ENCODE measurements at places on chromosomes 7 and 10.

GRCh38 chr10:24256619-24257107 is 47.7 kb downstream of the KIAA1217 start:
- no peak overlapping the region for H3K4me3 ChIP-seq
- H3K27ac ChIP-seq, result no peak overlapping the region
- H3K36me3 ChIP-seq, result no peaks in the 10 kb centered on the region
- no peaks in the 10 kb centered on the region for H3K4me1 ChIP-seq
- no peaks in the 10 kb centered on the region for H3K27me3 ChIP-seq
- DNase-seq, result no peak

DNA sequence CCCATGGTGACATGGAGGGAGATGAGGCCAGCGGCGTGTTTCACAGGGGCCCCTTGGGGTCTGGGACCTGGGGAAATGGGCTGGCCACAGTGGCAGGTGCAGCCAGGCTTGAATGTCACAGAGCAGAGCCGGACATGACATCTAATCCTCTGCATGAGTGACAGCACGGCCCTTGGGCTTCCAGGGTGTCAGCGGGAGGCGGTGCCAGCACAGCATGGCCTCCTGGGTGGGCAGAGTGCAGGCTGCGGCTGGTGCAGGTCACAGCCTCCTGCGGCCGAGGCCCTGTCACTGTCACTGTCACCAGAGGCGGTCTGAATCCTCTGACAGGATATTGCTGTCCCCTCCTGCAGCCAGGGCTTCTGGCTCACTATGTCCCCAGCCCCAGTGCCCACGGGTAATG is 18.2 kb downstream of the BHLHA15 start:
- H3K4me3 ChIP-seq, result no peak overlapping the region
- peaks cover 21% of the 10 kb centered on the region for H3K36me3 ChIP-seq
- no peaks in the 10 kb centered on the region for H3K4me1 ChIP-seq
- H3K27ac ChIP-seq, result no peak overlapping the region

DNA sequence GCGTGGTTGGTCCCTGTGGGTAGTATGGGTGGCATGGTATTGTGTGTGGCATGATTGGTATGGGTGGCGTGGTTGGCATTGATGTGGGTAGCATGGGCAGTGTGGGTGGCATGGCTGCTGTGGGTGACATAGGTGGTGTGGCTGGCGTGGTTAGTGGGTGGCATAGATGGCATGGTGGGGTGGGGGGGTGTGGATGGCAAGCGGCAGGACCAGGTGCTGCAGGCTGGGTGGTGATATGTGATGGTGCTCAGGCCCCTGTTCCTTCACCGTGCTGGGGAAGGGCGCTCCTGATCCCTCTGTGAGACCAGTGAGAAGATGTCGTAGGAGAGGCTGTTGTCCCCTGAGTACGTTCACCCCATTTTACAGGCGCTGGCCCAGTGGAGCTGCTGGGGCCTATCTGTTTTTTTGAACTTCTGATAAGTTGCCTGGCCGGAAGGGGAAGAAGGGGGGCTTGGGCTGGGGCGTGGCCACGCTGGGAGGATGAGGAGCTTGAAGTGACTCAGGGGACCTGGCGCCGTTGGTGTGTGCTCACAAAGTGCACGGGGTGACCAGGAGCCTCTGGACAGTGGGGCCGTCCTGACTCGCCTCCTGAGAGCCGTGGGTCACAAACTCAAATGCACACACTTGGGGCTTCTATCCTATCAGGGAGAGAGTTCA is 17.5 kb downstream of the INPP5A start:
- H3K4me3 ChIP-seq, result no peak overlapping the region
- H3K36me3 ChIP-seq, result peaks cover 3% of the 10 kb centered on the region
- peaks cover 24% of the 10 kb centered on the region for H3K4me1 ChIP-seq
- DNase-seq, result peak; percentile 28
- no peak overlapping the region for H3K27ac ChIP-seq

GRCh38 chr7:44279286-44279685 is 46.1 kb downstream of the CAMK2B start:
- H3K27ac ChIP-seq, result no peak overlapping the region
- H3K27me3 ChIP-seq, result peaks cover 4% of the 10 kb centered on the region
- no peaks in the 10 kb centered on the region for H3K36me3 ChIP-seq
- DNase-seq, result no peak
- H3K4me3 ChIP-seq, result no peak overlapping the region

DNA sequence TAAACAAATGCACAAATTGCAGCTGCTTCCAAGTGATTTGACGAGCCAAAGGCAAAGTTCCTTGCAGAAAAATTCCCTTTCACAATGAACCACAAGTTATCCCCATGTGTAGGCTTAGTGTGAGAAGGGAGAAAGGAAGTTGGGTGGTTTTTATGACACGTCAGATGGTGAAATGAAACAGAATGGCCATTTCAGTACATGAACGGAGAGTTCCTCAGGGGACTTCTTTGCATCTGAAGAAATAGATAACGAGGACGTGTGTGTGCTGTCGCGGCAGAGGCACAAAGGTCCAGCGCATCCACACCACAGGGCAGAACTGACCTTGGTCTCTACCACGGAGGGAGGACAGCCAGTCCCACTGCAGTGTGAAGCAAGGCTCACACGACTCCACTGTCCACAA is 135.9 kb downstream of the PAXIP1 start:
- H3K4me3 ChIP-seq, result no peak overlapping the region
- H3K27me3 ChIP-seq, result peaks cover 82% of the 10 kb centered on the region
- H3K4me1 ChIP-seq, result no peaks in the 10 kb centered on the region
- no peak for DNase-seq

- H3K4me1 ChIP-seq, result no peaks in the 10 kb centered on the region
- no peak for DNase-seq
- H3K36me3 ChIP-seq, result peaks cover 6% of the 10 kb centered on the region
Measured at GRCh38 chr7:15764010-15764409, 77.5 kb upstream of the MEOX2 start.

DNA sequence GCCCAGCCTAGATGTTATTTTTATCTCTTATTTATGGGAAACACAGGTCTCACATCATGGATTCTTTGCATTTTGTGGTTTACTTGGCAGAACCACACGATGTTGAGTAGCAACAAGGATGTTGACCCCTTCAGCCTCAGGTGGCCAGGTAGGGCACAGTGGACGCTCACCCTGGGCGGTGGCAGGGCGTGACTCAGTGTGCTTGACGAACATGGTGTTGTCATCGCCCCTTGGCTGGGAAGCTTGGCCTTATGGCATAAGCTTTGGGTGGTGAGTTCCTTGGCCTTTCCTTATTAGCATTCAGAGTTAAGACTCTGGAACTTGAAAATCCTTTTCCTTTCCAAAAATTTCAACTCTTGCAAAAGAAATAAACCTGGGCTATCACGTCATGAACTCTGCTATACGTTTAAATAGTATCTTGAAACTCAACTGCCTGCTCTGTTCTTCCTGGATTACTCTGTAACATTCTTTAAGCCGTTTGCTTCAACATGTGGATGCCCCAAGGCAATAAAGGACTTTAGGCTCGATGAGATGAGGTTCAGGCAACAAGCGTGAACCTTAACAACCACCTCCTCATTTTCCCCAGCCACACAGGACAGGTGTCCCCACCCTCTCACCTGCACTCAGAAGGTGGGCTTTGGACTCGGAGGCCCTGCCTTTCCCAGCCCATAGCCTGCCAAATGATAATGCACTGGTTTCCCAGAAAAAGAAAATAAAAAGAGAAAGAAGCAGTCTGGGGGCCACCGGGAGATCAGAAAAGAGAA is 22.5 kb upstream of the ECHDC3 start:
- H3K27ac ChIP-seq, result no peak overlapping the region
- DNase-seq, result no peak
- no peak overlapping the region for H3K4me3 ChIP-seq
- H3K4me1 ChIP-seq, result peaks cover 4% of the 10 kb centered on the region
- H3K36me3 ChIP-seq, result no peaks in the 10 kb centered on the region
- H3K27me3 ChIP-seq, result peaks cover 60% of the 10 kb centered on the region

DNA sequence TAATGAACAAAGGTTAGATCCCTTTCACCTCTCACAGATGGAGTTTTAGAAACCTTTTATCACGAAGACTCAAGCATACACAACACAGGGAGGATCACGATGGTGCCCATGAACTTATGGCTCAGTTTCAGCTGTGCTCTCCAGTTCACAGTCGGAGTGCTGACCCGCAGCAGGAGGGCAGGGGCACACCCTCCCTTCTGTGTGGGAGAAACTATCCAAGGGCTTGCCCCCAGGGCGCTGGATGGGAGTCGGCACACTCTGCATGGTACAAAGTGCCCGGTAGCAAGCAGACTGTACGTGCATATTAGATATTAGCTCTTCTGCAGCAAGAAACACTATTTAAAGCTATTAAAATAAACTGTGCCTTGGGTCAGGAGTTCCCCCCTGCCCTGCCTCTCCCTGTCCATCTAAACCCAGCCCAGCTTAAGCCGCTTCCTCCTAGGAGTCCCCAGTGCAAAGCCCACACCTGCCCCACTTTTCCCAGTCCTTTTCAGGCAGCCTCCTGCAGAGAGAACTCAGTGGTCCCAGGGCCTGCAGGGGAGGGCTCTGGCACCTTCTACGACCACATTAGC is 76.5 kb downstream of the CHST15 start:
- H3K4me1 ChIP-seq, result peaks cover 2% of the 10 kb centered on the region
- peaks cover 3% of the 10 kb centered on the region for H3K36me3 ChIP-seq
- H3K27me3 ChIP-seq, result peaks cover 32% of the 10 kb centered on the region
- no peak for DNase-seq
- no peak overlapping the region for H3K4me3 ChIP-seq

GRCh38 chr10:19579761-19580545 is 236.3 kb upstream of the PLXDC2 start:
- no peak overlapping the region for H3K4me3 ChIP-seq
- no peak for DNase-seq
- no peaks in the 10 kb centered on the region for H3K4me1 ChIP-seq
- no peaks in the 10 kb centered on the region for H3K36me3 ChIP-seq
- H3K27me3 ChIP-seq, result no peaks in the 10 kb centered on the region
- H3K27ac ChIP-seq, result no peak overlapping the region

DNA sequence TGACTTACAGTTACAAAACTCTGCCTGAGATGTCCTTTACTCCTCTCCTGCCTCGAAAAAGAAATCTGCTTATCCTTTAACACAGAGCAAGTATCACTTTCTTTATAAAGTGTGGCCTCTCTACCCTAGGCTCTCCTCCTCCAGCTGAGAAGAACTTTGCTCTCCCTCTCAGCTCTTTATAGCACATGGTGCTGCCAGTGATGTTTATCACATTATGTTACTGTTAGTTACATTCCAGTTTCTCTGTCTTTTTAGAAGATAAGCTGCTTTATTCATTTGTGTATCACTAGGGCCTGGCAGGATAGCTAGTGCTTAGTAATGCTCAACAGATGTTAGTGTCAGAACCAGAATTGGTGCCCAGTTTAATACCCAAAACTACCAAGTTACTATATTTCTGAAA is 41.1 kb upstream of the TMEM229A start:
- no peaks in the 10 kb centered on the region for H3K27me3 ChIP-seq
- no peak for DNase-seq
- H3K4me3 ChIP-seq, result no peak overlapping the region
- no peak overlapping the region for H3K27ac ChIP-seq

- no peak overlapping the region for H3K4me3 ChIP-seq
- peaks cover 5% of the 10 kb centered on the region for H3K36me3 ChIP-seq
- DNase-seq, result no peak
Measured at GRCh38 chr7:74219416-74219815, 9.6 kb downstream of the LAT2 start.

- no peak overlapping the region for H3K4me3 ChIP-seq
- peaks cover 27% of the 10 kb centered on the region for H3K27me3 ChIP-seq
- no peaks in the 10 kb centered on the region for H3K4me1 ChIP-seq
- H3K36me3 ChIP-seq, result no peaks in the 10 kb centered on the region
- no peak for DNase-seq
Measured at GRCh38 chr7:101564778-101565211, 64.3 kb downstream of the MYL10 start.

GRCh38 chr10:84613336-84614021 is 285.1 kb downstream of the CCSER2 start:
- DNase-seq, result no peak
- no peaks in the 10 kb centered on the region for H3K4me1 ChIP-seq
- H3K36me3 ChIP-seq, result no peaks in the 10 kb centered on the region
- H3K4me3 ChIP-seq, result no peak overlapping the region
- H3K27ac ChIP-seq, result no peak overlapping the region

- H3K4me3 ChIP-seq, result no peak overlapping the region
- H3K27me3 ChIP-seq, result peaks cover 29% of the 10 kb centered on the region
- DNase-seq, result no peak
Measured at GRCh38 chr7:26616235-26616634, 248.2 kb downstream of the SKAP2 start.

DNA sequence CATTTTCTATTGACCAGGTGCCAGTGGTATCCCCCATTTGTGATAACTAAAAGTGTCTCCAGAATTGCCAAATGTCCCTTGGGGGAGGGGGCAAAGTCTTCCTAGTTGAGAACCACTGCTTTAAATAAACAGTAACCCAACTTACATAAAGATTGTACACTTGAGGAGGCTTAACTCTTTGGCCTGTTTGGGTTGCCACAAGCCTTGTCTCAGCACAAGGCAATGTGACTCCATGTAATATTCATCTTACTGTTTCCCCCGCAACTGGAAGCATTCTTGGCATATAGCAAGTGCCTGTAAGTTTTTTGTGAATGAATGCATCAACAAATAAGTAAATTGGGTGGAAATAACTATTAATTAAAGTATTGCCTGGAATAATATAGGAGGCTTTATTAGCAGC is 108.3 kb downstream of the ANK3 start:
- H3K4me1 ChIP-seq, result no peaks in the 10 kb centered on the region
- no peaks in the 10 kb centered on the region for H3K27me3 ChIP-seq
- no peaks in the 10 kb centered on the region for H3K36me3 ChIP-seq
- no peak for DNase-seq
- H3K27ac ChIP-seq, result no peak overlapping the region
- H3K4me3 ChIP-seq, result no peak overlapping the region

- no peak overlapping the region for H3K4me3 ChIP-seq
- no peaks in the 10 kb centered on the region for H3K27me3 ChIP-seq
- no peak overlapping the region for H3K27ac ChIP-seq
Measured at GRCh38 chr7:70699271-70699670, 432.7 kb upstream of the GALNT17 start.

DNA sequence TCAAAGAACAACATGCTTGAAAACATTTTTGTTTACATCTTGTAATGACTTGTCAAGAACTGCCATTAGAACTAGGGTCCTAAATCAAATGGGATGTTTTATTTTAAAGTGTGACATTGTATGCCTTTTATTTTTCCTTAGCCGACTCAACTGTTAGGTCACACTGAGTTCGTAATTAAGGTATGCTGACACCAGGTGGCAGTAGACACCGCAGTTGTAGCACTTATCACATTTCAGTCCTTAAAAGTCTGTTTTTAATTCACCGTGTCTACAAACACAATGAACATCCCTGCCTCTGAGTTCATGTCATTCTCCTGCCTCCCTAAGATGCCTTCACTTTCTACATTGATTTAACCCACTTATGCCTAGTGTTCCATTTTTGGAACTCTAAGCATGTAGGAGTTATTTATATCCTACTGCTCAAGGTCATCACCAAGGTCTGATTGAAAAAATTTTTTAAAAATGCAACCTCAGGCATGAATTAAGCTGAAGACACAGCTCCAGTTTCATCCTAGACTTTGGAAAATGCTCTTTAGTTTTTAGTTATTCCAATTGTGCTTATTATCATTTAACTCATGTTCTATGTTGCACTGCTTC is 186.1 kb downstream of the BMPER start:
- no peak overlapping the region for H3K27ac ChIP-seq
- no peaks in the 10 kb centered on the region for H3K4me1 ChIP-seq
- no peak overlapping the region for H3K4me3 ChIP-seq
- no peaks in the 10 kb centered on the region for H3K27me3 ChIP-seq
- no peak for DNase-seq
